ENCODE measurements at places on chromosomes 1 and 21. TPM values are rescaled to one million over a fixed set of nuclear protein-coding genes. Genes with fewer than 3 reads are reported as not detected.

KRTAP12-2 gene
- total RNA-seq: not detected

KRTAP26-1 gene
- not detected for total RNA-seq

F3 gene
- total RNA-seq: 3.2 TPM

SPRR2E gene
- total RNA-seq: not detected

MIXL1 gene
- total RNA-seq: not detected

PLA2G2C gene
- total RNA-seq: not detected

KIAA0040 gene
- 0.75 TPM for total RNA-seq

IL20 gene
- not detected for total RNA-seq

TMEM125 gene
- total RNA-seq: not detected

ACTL8 gene
- total RNA-seq: 1.4 TPM

All from A549 treated with GW870086 at 1 μM for 4 hours (cell line).